ENCODE measurements at places on chromosomes 4 and X.

DNA sequence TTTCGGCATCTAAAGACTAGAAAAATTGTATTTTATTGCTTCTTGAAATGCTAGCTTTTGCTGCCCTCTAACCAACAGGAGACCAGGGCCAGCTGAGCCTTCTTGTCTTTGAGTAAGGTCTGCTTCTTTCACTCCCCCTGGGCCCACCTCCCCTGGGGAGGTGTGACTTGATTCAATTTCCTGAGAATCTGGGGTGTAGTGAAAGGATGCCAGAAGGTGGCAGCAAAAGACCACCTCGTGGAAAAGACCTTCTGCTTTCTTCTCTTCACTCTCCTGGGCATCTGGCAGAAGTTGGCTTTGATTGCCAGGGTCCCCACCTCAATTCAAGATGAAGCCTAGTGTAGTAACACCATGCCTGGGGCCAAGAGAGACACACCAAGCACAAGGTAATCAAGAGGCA, 96.5 kb upstream of the MAOA start:
- DNase-seq: no peak

- no peak for DNase-seq
Measured at GRCh38 chr4:90833706-90834105, 706.5 kb downstream of the CCSER1 start.

- DNase-seq: no peak
Measured at GRCh38 chrX:110008011-110008635, 5.2 kb downstream of the TMEM164 start.

- no peak for DNase-seq
Measured at GRCh38 chr4:73761856-73762255, 21.5 kb downstream of the CXCL8 start.
